HFFc6 (cell line): ENCODE measurements at places on chromosomes 16 and 17.
A peak's percentile ranks its signal among the peaks of the same experiment; 100 is the strongest.

DNA sequence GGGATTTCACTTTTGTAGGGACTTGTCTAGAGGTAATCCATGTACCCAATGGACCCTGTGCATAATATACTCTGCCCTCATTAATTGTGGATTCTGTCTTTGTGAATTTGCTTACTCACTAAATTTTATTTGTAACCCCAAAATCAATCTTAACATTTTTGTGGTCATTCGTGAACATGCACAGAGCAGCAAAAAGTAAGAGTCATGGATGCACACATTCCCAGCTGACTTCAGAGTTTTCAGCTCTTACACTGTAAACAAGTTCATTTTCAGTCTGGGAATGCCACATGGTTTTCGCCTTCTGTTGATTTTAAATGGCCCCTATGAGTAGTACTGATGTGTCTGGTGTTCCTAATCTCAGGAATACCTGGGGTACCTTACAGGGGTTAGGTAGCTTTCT lies 24.3 kb downstream of the TAC4 start:
- peak; percentile 25 for DNase-seq

DNA sequence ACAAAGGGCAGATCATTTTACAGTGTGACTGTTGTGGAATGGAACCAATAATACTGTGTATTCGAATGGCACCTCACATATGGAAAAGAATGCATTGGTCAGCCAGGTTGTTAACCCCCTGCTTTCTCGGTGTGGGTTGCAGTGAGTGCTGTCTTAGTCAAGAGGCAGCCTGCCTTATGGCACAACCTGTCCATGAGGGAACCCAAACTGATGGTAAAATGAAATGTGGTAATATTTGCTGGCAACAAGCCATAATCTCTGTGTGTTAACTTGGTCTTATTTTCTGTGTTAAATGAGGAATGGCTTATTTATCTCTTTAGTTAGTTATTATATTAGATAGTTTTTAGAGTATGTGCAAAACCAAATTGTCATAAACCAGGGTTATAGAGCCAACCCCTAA lies 81.6 kb downstream of the TMC6 start:
- DNase-seq, result no peak

DNA sequence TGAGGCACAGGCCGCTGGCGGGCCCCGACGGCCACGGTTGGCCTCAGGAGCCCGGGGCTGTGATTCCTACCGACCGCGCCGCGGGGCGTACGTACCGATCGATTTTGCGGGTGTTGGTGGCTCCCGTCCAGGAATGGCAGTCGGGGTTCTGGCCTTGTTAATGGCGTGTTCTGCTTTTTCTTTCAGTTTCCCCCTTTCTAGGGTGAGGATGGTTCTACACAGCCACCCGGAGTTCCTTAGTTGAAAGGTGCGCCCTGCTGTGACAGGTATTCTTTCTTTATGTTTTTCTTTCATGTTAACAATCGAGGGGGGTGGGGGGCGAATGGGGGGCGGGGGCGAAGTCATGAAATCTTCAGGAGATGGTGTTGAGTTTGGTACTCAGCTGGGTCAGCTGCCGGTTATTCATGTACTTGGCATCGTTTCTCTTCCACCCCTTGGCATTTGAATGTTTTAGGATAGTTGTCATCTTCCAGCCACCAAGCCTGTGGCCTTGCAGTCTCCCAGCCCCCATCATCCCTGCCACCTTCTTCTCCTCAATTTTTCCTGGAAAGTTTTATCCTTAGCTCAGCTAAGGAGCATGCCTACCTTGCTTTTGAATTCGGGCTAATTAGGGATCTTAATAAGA lies 802 bp downstream of the CYLD start:
- peak; percentile 55 for DNase-seq

- no peak for DNase-seq
Observed at GRCh38 chr16:48317026-48317425, 68.2 kb downstream of the SIAH1 start.

DNA sequence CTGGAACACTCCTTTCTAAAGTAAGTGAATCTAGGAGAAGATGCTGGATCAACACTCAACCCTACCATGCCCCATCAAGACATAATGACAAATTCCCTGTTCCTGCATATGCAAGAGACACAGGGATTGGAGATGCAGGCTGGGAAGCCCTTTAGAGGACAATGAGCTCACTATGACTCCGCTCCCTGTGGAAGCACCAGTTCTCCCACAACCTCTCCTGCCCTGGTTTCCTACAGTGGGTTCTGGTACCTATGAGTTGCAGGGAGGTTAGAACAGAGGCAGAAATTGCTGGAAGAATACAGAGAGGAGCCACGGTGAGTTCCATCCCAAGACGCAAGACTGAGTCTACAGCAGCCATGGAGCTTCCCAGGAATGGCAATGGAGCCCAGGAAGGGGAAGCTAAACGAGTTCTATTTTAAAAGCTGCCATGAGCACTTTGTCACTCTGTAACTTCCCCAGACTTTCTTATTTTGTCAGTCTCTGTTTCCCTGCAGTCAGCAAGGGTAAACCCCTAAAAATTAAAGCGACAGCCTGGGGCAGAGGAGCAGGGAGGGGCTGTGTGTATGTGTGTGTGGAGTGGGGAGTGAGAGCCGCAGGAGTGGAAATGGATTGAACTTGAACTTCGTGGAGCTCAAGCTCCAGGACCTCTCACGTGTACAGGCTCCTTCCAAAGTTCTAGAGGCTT lies 42.3 kb upstream of the PIK3R6 start:
- DNase-seq, result no peak
